ENCODE measurements at places on chromosomes 5 and 9.

GRCh38 chr5:56734091-56734694 lies 81.2 kb upstream of the MAP3K1 start:
- peak; percentile 53 for DNase-seq

- DNase-seq = no peak
Observed at GRCh38 chr9:9961487-9961886, 651.3 kb downstream of the PTPRD start.

DNA sequence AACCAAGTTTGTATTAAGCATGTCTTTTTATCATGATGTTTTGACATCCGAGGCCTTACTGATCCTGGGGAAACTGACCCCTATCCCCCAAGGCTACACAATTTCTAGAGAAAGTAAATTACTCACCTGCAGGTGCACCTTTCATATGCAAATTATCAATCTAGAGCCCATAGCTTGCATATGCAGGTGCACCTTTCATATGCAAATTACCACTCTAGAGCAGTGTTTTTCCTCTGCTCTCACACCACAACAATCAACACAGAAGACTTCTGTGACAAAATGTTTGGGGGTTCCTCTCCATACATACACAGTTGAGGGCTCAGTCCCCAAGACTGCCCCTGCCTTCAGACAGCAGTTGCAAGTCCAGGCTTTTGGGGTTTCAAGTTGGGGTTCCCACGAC lies 203.7 kb upstream of the RORB start:
- DNase-seq = no peak

GRCh38 chr9:12964271-12964670 lies 189.5 kb downstream of the LURAP1L start:
- no peak for DNase-seq

- DNase-seq = no peak
Observed at GRCh38 chr5:76808141-76808691, 10.6 kb upstream of the F2RL1 start.

DNA sequence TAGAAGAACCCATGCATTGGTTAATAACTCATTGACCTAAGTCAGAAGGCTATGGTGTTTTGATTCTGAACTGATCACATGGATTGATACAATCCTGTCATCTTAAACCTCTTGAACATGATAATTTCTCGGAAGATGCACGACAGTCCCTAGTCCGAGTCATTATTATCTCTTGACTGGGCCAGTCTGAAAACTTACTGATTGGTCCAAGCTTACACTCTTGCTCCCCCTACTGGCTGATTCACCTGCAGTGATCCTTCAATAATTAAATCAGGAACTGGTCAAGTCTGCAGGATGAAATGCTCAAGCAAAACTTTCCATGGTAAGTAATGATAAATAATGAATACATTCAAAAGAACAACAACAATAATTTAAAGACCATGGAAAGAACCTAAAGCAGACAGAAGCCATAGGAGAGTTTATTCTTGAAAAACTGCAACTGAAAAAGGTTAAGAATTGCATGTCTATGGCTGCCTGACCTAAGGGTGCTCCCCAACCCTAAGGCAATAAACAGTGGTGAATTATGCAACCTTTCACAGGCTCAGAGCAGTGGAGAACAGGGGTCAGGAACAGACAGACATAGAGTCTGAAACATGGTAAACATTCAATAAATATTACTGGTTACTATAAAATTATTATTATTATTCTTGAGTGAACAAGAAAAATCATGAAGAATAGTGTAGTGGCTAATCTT lies 79.3 kb downstream of the BRINP1 start:
- peak; percentile 48 for DNase-seq

GRCh38 chr9:97307091-97307490 lies 368 bp upstream of the CCDC180 start:
- DNase-seq = peak; percentile 90

GRCh38 chr5:59656351-59657254 lies 236.9 kb downstream of the PDE4D start:
- no peak for DNase-seq

GRCh38 chr5:101950019-101950418 lies 346.1 kb downstream of the SLCO4C1 start:
- DNase-seq = no peak

GRCh38 chr5:134018154-134018985 lies 13.6 kb upstream of the VDAC1 start:
- DNase-seq = no peak
